ENCODE measurements at places on chromosomes 3 and 15.

- DNase-seq = no peak
Measured at GRCh38 chr3:186082150-186082549, 26.7 kb downstream of the ETV5 start.

GRCh38 chr3:46354984-46355383 is 1.1 kb downstream of the CCR2 start:
- no peak for DNase-seq

GRCh38 chr3:125433091-125433534 is 58.0 kb upstream of the ZNF148 start:
- DNase-seq = no peak

- DNase-seq = no peak
Measured at GRCh38 chr15:91555312-91555711, 298.2 kb upstream of the SLCO3A1 start.

DNA sequence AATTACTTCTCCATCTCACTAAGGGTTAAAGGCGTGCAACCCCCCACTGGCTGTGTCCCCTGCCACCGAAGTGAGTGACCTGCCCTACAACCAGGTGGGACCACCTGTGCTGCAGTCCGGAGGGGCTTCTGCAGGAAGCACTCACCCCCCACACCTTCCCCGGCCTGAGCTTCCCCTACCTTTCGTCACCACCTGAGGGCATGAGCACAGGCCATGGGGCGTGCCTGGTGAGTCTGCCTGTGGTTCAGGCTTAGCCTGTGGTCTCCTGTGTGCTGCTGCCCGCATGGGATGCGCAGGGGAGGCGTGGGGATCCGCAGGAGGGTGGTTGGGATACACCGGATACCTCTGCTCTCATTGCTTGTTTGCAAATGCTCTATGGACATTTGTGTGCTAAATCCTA is 46.0 kb downstream of the KLHL25 start:
- DNase-seq = no peak

GRCh38 chr3:167830007-167830406 is 94.5 kb downstream of the SERPINI1 start:
- no peak for DNase-seq

DNA sequence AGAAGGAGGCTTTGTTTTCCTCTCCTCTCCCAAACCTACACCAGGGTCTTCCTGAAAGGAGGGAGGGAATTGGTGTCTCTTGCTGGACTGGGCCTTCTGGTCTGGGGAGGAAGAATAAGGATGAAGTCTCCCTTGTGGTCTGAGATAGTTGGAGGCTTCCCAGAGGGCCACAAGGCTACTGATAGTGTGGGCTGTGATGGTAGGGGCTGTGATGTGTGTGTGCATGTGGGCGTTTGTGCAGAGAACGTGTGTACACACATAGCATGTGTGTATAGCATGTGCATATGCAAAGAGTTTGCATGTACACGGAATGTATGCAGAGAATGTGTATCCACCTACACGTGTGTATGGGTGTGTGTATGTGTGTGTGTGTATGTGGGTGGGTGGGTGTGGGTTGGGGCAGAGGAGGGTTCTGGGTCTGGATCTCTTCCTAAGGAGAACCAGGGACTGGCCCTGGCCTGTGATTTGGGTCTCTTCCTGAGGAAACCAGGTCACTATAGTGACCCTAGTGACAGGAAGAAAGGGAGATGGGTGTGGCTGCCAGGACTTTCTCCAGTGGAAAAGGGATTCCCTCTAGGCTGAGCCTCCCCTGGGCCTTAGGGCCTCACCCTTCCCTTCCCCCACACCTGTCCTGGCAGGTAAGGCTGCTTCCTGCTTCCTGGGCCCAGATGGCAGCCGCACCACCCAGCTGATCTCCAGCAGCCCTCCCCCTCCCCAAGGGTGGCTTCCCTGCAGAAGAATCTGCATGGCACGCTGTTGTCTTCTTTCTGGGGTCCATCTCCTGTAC is 1.7 kb downstream of the FLNB start:
- DNase-seq = no peak

- DNase-seq = no peak
Measured at GRCh38 chr15:69400850-69401249, 13.3 kb upstream of the KIF23 start.

- DNase-seq = no peak
Measured at GRCh38 chr3:78455712-78456433, 1311.9 kb downstream of the ROBO1 start.

- DNase-seq = no peak
Measured at GRCh38 chr15:36265422-36265821, 314.0 kb upstream of the CDIN1 start.

GRCh38 chr15:56886363-56886931 is 32.0 kb upstream of the TCF12 start:
- no peak for DNase-seq

DNA sequence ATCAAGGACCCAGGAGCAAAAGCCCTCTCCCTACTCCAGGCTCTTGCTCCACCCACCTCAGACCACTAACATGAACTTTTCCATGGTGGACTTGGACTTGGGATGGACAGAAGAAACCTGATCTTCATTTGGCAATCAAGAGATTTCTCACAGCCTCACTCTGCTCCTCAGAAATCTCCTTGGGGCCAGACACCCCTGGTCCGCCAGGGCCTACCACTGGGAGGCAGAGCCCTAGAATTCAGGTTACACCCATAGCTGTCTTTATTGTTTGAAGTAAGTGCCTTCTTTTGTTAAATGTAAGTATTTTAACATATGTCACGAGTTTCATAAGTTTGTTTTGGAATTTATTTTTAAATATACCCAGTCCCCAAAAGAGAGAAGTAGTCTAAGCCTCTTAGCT is 13.2 kb downstream of the SHF start:
- no peak for DNase-seq

DNA sequence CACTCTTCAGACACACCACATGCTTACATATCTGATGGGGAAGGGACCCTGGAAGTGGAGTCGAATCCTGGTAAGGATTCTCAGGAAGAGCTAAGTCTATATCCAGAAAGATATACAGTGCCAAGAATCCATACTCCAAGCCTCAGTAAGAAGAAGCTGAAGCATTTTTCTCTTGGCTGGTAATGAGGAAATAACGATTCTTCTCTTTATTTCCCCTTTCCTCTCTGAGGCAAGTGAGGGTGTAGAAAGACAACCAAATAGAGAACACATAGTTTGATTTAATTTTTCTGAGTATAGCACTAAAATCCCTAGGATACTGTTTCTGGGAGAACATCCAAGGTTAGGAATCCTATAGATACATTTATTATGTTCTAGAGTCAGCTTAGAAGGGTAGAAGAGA is 857.3 kb downstream of the TUSC7 start:
- DNase-seq = no peak

DNA sequence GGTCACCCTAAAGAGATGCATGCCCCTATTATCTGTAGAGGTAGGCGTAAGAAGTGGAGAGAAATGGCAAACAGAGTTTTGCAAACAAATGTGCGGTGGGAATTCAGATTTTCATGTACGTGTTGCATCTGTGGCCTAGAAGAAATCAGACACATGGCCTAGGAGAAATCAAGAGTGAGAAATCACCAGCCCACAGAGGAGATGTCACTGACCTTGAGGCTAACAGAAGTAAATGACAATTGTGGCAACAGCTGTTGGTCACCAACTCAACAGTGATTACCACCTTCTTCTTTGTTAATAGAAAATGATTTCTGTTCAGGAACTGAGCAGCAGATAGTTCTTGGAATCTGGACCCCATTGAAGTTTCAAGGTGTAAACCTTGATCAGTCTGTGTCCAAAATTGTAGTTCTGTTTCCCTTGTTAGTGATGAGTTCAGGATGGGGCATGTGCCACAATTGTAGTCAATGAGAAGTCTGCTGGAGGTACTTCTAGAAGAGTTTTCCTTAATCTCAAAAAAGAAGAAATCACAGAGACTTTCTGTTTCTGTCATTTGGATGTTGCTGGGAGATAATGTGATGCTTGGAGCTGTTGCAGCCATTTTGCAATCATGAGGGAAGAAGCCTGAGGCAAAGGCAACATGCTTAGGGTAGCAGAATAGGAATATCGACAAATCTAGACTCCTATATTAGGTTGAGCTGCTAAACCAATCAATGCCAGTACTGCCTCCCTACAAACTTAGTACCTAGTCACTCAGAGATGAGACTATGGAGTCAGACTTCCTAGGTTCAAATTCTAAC is 34.3 kb upstream of the RFTN1 start:
- DNase-seq = no peak

DNA sequence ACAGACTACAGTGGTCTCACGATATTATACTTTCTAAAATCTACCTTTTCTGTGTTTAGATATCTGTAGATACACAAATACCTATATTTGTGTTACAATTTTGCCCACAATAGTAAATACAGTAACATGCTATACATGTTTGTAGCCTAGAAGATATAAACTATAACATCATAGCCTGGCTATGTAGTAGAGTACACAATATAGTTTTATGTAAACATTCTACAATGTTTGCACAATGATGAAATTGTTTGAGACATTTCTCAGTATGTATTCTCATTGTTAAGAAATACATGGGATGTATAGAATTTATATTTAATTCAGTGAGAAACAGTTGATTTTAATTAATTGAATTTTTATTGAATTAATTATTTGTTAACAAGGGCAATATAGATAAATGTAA is 1367.0 kb downstream of the OTOL1 start:
- DNase-seq = no peak

GRCh38 chr3:185401319-185401955 is 38.5 kb downstream of the MAP3K13 start:
- no peak for DNase-seq

- no peak for DNase-seq
Measured at GRCh38 chr3:164832216-164832615, 246.1 kb downstream of the SI start.

GRCh38 chr3:11810276-11810675 is 36.4 kb downstream of the TAMM41 start:
- DNase-seq = no peak

DNA sequence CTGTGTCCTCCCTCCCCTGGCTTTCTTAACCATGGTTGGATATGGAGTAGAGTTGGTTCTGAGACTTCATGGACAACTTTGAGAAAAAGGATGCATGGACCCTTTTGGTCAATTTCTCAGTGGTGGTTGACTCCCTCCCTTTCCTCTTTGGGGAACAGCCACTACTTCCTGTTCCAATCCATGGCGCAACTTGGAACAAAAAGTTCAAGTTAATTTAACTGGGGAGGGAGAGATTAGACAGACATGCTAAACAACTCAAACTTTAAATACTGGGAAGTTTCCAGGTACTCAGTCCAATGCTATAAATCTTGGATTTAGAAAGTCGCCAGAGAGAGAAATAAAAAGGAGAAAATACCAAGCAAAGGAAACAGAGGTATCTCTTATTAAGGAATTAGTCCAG is 202.2 kb downstream of the PDZRN3 start:
- no peak for DNase-seq

DNA sequence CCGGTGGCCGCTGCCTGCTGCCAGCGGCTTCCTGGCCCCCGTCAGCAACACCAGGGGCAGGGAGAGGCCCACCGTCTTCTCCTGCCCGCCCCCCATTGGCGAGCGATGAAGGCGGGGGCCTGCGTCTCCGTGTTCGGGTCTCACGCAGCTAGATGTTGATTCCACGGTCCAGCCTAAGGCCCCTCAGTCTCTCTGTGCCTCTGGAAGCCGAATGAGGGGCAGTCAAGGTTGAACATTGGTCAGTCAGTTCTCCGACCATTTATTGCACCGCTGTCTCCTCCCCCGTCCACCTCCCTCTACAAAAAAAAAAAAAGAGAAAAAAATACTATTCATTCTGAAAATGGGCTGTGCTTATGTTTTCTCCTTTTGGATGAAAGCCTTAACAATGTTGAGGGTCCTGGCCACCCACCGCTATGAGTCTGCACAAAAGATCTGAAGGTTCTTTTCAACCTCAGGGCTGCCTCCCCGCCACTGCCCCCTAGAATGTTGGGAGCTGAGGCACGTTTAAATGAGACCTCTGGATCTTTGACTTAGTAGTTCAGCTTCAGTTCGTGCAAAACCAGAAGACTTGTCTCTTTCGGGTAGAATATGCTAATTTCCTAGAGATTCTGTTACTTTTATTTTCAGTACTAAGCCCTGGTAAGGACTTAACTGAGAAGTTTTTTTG is 736 bp downstream of the IREB2 start:
- DNase-seq = no peak

Measured in SIG-M5 (cell line).